ENCODE measurements at places on chromosomes 4 and X.

- peak; percentile 53 for DNase-seq
Observed at GRCh38 chr4:153345012-153345981, 809 bp downstream of the MND1 start.

GRCh38 chr4:19026281-19026680 lies 1004.7 kb upstream of the LCORL start:
- DNase-seq: no peak

DNA sequence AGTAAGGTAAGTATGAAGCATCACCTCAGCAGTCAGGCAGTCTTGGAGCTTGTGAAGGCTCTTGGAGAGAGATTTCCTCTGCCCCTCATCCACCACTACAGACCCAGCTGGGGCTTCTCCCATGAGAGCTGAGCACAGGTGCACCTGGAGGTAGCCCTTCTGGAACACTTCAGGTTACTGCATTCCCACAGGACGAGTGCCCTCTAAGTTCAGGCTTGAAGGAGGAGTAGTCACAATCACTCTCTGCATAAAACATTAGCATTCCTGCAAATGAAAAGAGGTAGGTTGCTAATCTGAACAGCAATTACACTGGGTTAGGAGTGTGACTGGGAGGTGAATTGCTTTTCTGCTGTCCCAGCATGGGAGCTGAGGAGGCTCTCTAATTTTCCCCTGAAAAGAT lies 308.8 kb downstream of the TEX13C start:
- DNase-seq: no peak

DNA sequence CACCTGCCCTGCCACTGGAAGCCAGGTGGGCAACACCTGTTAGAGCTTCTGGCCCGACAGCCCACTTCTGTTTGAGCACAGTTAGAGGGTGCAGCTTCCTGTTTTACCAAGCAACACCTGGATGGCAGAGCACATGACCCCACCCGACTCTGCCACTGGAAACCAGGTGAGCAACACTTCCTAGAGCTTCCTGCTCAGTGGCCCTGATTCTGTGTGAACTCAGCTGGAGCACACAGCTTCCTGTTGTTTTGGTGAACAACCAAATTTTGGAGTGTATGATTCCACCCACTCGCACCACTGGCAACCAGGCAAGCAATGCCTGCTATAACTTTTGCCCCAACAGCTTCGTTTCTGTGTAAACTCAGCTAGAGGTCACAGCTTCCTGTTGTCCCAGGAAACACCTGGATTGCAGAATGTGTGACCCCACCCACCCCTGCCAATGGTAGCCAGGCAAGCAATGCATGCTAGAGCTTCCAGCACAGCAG lies 163.8 kb upstream of the KLF8 start:
- no peak for DNase-seq
